ENCODE measurements at places on chromosomes 7 and 10. TPM values are rescaled to one million over a fixed set of nuclear protein-coding genes. Genes with fewer than 3 reads are reported as not detected.
A peak's percentile ranks its signal among the peaks of the same experiment; 100 is the strongest.

GRCh38 chr10:92080244-92080643 is 156.7 kb downstream of the BTAF1 start:
- DNase-seq = no peak

- no peak for DNase-seq
Measured at GRCh38 chr10:35699848-35700486, 57.9 kb upstream of the FZD8 start.

GRCh38 chr7:101108330-101108857 is 18.5 kb upstream of the SERPINE1 start:
- peak; percentile 96 for DNase-seq

- no peak for DNase-seq
Measured at GRCh38 chr10:14742815-14743214, 31.9 kb downstream of the FAM107B start.

DNA sequence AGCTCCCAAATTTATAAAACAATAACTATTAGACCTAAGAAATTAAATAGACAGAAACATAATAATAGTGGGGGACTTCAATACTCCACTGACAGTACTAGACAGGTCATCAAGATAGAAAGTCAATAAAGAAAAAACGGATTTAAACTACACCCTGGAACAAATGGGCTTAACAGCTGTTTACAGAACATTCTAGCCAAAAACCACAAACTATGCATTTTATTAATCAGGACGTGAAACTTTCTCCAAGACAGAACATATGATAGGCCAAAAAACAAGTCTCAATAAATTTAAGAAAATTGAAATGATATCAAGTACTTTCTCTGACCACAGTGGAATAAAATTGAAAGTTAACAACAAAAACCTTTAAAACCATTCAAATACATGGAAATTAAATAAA is 46.4 kb downstream of the ZNF680 start:
- DNase-seq = no peak

- DNase-seq = peak; percentile 27
Measured at GRCh38 chr10:117005527-117006055, 604 bp upstream of the SHTN1 start.

DNA sequence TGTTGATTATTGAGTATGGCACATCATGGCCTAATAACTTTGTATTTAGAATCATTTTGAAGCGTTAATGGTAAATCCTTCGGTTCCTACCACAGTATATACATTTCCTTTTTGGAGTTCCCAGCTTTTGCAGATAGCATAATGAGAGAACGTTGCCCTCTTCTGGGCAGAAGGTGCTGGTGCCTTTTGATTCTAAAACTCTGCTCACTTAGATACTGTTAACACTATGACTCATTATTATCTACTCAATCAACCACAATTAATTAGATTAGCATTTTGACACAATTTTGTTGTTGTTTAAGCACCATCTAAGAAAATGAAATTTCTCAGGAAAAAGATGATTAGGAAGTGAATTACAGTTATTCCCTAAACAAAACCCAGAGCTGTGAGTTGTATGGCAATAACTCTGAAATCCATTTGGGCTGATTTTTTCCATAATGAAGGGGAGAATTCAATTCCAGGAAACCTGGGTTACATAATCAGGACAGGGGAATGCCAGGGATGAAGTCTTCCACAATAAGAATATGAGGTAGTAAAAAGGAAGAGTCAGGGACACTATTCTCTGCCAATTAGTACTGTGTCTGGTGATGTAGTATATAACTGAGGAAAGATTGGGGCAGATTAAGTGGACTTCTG is 11.5 kb upstream of the DLD start:
- peak; percentile 79 for DNase-seq

DNA sequence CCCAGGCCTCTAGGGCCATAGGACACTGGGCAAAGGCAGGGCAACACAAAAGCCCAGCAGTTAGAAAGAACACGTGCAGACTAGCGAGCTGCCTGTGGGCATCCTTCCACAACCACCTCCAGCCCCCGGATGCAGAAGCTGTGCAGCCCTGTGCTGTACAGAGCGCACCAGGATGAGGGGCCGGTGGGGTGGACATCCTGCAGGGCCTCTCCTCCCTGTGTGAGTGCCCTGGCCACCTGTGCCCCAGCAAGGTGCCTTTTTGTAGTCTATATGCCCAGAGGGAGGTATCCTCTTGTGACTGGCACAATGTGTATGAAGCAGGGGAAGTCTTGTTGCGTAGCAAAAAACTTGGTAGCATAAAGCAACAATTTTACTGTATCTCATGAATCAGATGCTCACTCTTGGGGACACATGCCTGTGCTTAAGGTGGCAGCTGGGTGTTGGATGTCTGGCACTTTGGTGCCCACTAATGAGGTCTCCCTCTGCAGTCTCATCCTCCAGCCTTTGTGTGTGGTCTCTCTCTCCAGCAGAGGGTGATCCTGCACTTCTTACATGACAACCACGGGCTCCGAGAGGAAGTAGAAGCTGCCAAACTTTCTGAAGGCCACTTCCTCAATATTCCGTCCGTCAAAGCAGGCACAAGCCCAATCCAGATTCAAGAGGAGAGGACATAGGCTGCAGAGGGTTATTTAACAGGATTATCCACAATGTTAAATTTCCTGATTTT is 8.7 kb downstream of the NCAPG2 start:
- DNase-seq = peak; percentile 95

- no peak for DNase-seq
Measured at GRCh38 chr10:33459602-33460001, 125.1 kb upstream of the NRP1 start.

DNA sequence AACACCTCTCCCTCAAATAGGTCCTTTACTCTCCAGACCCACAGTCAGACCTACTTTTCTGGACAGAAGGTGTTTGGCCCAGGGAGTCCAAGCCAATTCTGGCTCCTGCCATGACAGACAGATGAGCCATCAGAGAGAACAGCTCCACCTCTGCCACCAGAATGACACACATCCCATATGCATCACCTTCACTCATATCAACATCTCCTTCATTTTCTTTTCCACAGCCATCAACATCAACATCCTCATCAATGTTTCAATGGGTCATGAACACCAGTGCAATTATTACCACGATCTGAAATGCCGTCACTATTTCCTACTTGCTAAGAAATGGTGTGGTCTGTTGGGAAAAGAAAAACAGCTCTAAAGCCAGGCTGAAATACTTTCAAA is 67.9 kb downstream of the CCDC71L start:
- no peak for DNase-seq

DNA sequence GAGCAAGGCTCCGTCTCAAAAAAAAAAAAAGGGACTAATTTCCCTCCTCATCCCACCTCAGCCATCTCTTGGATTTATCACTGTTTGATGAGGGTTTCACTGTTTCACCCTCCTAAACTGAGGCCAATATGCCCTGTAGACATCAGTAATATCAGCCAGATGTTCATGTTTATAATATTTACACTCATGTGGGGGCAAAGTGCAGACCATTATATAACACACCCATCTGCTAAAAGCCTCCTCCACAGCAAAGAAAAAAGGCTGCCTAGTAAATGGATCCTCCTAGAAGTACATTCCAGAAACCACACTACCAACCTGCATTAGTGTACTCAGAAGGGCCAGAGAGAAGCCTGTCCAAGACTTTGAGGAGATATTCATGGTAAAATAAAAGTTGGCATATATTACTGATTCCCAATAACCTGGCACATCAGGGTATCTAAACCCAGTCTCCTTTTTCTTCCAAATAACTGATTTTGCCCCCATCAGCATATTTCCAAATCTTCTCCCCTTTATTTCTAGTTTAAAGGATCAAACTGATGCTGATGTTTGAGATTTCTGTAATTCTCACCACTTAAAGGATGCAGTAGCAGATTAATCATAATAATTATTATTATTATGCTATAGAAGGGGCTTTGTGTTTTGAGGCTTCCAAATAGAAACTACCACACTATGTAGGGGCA is 55.1 kb downstream of the LGI1 start:
- no peak for DNase-seq

DNA sequence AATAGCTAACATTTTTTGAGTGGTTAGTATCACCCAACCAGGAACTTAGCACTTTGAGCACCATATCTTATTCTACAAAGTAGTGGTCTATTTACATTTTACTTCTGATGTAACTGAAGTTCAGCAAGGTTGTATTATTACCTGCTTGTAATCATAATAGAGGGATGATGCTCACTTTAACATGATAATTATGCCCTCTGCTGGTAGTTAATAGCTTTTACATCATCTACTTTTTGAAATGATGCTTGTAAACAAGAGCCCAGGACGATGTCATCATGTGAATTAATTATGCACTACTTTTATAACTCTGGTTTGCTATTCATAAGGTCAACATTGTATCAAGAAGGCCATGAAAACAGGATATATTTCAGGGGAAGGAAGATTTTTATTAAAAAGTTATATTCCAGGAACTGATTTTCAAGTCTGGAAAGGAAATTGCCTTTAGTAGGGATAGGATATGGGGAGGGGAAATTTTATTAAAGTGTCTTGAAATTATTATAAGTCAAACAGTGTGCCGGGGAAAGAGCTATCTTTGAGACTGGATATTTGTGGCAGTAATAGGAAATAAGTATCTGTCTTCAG is 80.3 kb upstream of the SCIN start:
- DNase-seq = peak; percentile 28

DNA sequence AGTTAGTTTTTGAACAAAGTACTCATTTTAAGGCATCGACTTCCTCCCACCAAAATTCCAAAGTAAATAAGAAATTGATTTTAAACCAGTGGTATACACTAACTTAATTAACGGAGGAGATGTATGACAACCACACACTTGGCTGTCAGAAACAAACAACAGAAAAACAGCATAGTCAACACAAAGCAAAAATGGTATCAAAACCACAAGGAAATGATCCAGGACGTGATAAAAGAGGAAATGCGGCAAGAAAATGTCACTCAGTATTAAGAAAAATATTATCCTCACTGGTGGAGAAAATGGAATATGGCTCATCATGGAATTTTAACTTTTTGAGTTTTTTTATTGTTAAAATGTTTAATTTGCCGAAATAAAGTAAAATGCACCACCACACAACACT is 17.5 kb downstream of the KIAA1549 start:
- no peak for DNase-seq

DNA sequence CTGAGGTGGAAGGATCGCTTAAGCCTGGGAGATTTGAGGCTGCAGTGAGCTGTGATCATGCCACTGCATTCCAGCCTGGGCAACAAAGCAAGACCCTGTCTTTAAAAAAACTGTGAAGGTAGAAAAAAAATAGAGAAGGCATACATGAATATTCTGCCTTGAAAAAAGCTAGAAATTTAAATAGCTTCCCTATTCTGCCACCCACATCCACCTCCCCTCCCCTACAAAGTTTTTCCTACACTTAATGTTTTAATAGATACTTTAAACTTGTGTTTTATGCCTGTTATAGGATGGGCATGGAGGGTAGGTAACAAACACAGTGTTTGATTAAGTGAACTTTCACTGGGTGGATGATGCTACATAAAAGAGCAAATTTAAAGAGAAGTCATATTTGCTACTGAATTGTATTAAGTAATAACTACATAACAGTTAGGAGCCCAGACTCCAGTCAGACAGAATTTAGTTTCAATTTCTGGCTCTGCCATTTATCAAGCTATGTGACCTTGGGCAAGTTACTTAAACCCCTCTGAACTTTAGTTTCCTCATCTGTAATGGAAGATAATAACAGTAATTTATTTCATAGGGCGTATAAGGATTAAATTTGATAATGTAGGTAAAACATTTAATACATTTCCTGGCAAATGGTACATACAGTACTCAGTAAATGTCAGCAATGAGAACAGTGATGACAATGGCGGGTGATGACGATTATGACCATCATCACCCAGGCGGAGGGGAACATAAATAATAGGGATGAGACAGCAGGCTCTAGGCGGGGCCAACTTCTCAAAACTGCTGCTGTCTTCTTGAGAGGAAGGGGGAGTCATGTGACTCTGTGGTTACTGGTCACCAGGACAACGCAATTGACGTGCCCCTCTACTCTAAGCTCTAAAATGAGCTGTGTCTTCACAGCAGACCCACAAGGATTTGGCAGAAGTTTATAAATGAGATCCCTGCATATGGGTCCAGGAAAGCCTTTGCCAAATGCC is 15.8 kb downstream of the DNMBP start:
- peak; percentile 65 for DNase-seq

DNA sequence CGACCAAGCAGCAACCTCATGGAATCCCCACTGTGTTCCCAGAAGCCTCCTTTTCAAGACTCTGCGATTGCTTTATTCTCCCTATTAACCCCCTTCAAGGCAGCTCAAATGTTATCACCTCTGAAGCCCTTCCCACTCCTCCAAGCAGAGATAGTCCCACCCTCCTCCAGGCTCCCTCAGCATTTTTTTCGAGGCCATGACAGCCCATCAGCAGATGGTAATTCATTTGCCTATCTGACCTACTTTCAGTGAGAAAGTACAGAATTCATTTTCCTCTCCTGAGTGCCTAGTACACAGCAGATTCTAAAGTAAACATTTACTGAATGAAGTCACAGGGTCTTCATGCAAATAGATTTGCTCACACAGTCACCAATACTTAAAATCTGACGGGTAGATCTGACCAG is 47.8 kb downstream of the HERPUD2 start:
- DNase-seq = no peak

DNA sequence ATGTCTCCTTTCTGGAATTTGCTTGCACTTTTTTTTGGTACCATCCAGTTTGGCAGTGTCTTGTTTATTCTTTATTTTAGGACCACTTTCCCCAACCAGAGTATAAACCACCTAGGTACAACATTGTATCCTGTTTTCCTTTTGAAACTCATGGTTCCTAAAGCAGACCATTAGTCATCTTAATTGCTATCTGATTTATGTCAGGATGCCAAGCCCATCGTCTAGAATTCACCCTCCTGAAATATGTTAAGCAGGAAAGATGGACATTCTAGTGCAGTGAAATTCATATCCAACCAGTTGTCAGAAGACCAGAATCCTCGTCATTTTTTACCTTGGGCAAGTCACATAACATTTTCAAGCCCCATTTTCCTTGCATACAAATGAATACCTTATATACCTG is 223.6 kb upstream of the KMT2E start:
- DNase-seq = no peak

DNA sequence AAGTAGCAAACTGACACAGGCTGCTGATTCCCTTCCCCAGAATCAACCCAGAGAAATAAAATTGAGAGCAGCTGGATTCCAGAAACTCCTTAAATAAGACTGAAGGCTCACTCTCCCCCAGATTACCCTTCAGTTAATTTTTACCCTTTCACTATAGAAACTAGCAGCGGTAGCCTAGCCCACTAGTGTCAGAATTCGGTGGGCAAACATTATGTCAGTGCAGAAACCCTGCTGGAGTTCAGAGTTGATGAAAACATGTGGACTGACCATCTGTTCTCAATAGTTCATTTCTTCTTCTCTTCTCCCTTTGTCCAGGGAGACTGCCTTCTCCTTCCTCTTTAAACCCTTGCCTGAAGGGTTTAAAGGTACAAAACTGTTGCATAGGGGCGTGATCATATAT is 100.1 kb downstream of the PODXL start:
- no peak for DNase-seq

- DNase-seq = no peak
Measured at GRCh38 chr10:113534423-113534822, 18.4 kb upstream of the HABP2 start.

- DNase-seq = peak; percentile 78
Measured at GRCh38 chr10:63430091-63430998, 35.4 kb downstream of the JMJD1C start.

The EPDR1 gene
- 2.0 TPM for total RNA-seq

The LLCFC1 gene
- total RNA-seq = not detected

The PBLD gene
- 3.5 TPM for total RNA-seq

The SUGCT gene
- 0.87 TPM for total RNA-seq

The OGA gene
- total RNA-seq = 43.8 TPM

The VENTX gene
- total RNA-seq = not detected

The UNCX gene
- total RNA-seq = not detected

The INSIG1 gene
- 66.5 TPM for total RNA-seq

The SH2D4B gene
- total RNA-seq = not detected

The AGR2 gene
- not detected for total RNA-seq

The CRHR2 gene
- not detected for total RNA-seq

The PAPOLB gene
- total RNA-seq = under 0.01 TPM

The ZYX gene
- total RNA-seq = 12.0 TPM
